Dermis microvascular lymphatic vessel endothelial cell (primary cell): ENCODE measurements at places on chromosomes 11 and 22. TPM values are rescaled to one million over a fixed set of nuclear protein-coding genes. Genes with fewer than 3 reads are reported as not detected.

DNA sequence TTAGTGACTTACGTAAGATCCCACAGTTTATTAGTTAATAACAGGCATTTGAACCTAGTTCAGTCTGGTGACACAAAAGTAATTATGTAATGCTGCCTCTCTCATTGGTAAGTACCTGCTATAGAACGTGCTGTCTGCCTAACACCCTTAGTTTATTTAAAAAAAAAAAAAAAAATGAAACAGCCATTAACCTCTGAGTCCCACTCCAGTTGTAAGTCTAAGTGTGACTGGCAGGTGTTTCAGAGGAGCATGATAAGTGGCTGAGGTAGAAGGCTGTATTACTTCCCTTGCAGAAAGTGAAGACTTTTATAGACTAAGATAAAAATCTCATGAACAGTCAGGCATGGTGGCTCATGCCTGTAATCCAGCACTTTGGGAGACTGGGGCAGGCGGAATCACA lies 140.5 kb downstream of the TRIM44 start:
- no peak for DNase-seq

DNA sequence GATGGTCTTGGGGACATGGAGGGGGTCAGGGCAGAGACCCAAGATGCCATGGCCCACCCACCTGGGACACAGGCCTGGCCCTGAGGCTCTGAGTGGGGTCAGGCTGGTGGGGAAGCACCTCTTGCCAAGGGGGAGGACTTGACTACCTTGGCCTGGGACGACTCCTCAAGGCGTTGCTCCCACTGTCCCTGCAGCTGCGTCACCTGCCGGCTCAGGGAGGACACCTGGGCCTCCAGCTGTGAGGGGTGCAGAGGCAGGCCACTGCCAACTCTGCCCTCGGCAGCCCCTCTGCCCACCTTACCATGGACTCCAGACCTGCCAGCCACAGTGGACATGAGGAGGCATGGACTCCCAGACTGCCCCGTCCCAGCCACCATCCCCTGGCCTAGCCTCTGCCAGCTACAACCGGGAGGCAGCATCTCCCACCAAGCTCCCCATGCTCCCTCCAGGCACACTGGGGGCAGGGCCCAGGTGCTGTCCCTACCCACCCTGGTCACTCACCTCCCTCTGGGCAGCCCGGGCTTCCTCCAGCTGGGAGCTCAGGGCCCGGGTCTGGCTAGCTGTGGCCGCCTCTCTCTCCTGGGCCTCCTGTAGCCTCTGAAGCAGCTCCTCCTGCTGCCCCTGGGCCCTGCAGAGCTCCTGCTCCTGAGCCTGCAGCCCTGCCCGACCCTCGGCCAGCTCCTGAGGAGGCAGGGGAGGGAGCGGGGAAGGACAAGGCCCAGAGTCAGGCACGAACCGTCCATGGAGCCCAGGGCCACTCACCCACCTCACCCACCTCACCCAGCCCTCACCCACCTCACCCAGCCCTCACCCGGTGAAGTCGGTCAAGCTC lies 8.6 kb downstream of the CDC42BPG start:
- DNase-seq = no peak

ARHGEF17 gene
- total RNA-seq = 29.8 and 59.0 TPM in 2 replicates

- no peak for DNase-seq
Observed at GRCh38 chr22:46295277-46295971, 1.2 kb upstream of the GTSE1 start.

GRCh38 chr11:57320719-57321387 lies 3.9 kb downstream of the TNKS1BP1 start:
- DNase-seq = no peak

DNA sequence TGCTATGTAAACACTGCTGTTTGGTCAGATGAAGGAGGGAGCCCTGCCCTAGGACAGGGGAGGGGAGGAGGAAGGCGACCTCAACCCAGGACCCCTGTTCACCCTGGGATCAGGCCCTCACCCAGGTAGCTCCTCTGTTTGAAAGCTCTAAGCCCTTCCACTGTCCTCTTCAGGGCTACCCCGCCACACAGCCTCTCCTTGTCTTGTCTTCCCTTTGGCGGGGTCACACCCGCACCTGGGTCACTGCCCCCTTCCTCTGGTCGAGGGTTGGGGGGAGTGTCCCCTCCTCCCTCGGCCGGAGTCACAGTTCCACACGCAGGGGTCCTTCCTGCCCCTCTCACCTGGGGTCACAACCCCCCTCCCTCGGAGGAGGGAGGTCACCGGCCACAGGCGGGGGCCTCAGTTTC lies 463 bp upstream of the PTPMT1 start:
- DNase-seq = no peak
